ENCODE measurements at places on chromosomes 6 and 20. TPM values are rescaled to one million over a fixed set of nuclear protein-coding genes. Genes with fewer than 3 reads are reported as not detected.

Gene EEF1A2
- total RNA-seq: 0.40 TPM

Gene RGS17
- 3.4 TPM for total RNA-seq

Gene ULBP2
- total RNA-seq: 21.4 TPM

Gene TNFRSF21
- 34.2 TPM for total RNA-seq

Gene CDKN1A
- 299 TPM for total RNA-seq

Gene PKIB
- total RNA-seq: 0.15 TPM

Measured in mammary microvascular endothelial cell (primary cell).